ENCODE measurements at places on chromosomes 4 and X.

GRCh38 chrX:39855748-39856129 is 242.0 kb downstream of the BCOR start:
- no peaks in the 10 kb centered on the region for H3K4me1 ChIP-seq
- no peak for DNase-seq
- H3K27me3 ChIP-seq: no peaks in the 10 kb centered on the region

DNA sequence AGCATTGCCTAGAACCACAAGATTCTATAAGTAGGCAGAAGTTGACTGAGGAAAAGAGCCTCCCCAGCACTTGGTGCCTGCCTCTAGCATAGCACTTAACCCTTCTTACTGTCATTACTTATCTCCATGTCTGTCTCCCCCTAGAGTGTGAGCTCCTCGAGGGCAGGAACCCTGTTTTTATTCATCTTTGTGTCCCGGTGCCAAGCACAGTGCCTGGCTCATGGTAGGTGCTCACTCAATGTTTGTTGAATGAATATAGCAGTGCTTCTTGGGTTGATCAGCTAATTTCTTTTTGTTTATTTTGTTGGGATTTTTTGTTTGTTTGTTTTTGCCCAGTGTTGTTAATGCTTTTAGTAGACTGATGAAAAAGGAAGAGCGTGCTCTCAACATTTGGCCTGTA is 30.3 kb downstream of the KLF3 start:
- no peaks in the 10 kb centered on the region for H3K27me3 ChIP-seq

DNA sequence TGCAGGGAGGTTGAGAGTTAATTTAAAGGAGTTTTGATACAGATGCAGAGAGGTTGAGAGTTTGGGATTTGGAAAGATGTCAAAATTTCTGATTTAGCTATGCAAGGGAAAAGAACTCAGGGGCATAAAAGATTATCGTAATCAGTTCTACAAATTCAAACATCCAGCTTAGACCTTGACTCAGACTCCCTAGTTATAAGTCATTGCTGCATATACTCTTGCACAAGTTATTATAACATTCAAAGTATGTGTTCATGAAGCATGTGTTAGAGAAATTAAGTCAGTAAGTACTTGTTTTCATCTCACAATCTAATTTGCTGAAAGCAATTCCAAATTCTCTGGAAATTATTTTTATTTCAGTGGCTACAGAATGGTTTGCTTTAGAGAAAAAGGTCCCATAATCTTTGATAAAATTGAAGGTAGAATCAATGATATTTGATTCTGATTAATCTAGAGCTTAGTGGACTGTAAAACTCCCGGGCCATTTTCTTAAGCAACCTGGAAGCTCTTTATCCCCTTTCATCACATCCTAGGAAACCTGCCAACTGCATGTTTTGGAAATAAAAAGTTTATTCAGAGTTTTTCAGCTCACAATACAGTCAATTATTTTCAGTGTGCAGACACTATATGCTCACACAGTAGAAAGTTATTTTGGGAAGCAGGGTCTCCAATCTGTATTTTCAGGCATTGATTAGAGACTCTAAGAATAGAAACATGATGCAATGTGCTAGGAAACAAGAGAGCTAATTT is 132.9 kb upstream of the SPANXC start:
- H3K27me3 ChIP-seq: no peaks in the 10 kb centered on the region
- H3K36me3 ChIP-seq: no peaks in the 10 kb centered on the region
- H3K4me1 ChIP-seq: no peaks in the 10 kb centered on the region
- no peak overlapping the region for H3K4me3 ChIP-seq

GRCh38 chr4:185761352-185762235 is 50.4 kb downstream of the SORBS2 start:
- H3K4me1 ChIP-seq: no peaks in the 10 kb centered on the region
- DNase-seq: no peak
- H3K27ac ChIP-seq: peak overlapping the region; percentile 20

DNA sequence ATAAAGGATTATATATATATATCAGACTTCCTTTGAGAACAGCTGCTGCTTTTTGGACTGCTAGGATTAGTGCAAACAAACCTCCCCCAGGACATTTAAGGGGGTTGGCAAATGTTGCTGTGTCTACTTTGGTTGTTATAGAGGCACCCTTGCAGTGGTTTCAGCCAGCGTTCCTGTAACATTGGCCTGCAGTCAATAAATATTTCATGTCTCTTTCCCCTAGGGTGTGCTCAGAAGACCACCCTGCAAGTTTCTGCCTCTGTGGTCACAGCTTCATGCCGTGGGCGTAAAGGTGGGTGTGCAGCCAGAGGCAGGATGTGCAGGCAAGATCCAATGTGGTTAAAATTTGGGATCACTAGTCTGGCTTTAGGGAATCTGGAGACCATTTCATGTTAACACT is 28.9 kb downstream of the FGF5 start:
- H3K27ac ChIP-seq: no peak overlapping the region
- no peak for DNase-seq
- no peaks in the 10 kb centered on the region for H3K36me3 ChIP-seq
- H3K27me3 ChIP-seq: no peaks in the 10 kb centered on the region
- H3K4me3 ChIP-seq: no peak overlapping the region
- peaks cover 6% of the 10 kb centered on the region for H3K4me1 ChIP-seq

GRCh38 chrX:105451401-105451800 is 230.9 kb upstream of the TEX13A start:
- DNase-seq: no peak
- H3K4me1 ChIP-seq: no peaks in the 10 kb centered on the region
- H3K36me3 ChIP-seq: no peaks in the 10 kb centered on the region
- H3K27me3 ChIP-seq: no peaks in the 10 kb centered on the region
- H3K4me3 ChIP-seq: no peak overlapping the region

DNA sequence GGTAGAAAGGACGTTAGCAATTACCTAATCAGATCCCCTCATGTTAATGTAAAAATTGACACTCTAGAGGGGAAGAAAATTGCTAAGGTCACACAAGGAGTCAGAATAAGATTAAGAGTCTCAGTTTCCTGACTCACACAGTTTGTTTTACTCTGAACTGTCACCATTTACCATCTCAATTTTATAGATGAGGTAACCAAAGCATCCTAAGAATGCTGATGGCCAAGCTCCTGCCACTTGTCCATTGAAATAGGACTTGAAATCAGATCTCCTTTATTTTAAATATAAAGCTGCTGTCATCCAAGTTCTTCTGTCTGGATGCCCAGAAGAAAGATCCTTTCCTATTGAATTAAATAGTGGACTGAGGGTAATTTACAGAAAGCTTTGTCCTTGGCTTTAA is 114.8 kb upstream of the VAMP7 start:
- no peak overlapping the region for H3K4me3 ChIP-seq
- no peak overlapping the region for H3K27ac ChIP-seq
- no peak for DNase-seq

DNA sequence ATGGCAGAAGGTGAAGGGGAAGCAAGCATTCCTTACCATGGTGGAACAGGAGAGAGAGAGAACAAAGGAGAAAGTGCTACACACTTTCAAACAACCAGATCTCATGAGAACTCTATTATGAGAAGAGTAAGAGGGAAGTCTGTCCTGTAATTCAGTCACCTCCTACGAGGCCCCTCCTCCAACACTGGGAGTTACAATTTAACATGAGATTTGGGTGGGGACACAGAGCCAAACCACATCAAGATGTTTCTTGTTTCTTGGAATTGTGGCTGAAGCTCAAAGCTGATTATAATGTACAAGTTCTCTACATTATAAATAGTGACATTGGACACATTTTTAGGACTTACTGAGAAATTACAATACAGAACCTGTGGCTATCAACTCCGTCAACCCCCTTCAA is 29.5 kb upstream of the TAPT1 start:
- H3K36me3 ChIP-seq: peaks cover 6% of the 10 kb centered on the region
- H3K4me3 ChIP-seq: no peak overlapping the region
- no peak overlapping the region for H3K27ac ChIP-seq
- DNase-seq: no peak
- H3K4me1 ChIP-seq: peaks cover 17% of the 10 kb centered on the region

DNA sequence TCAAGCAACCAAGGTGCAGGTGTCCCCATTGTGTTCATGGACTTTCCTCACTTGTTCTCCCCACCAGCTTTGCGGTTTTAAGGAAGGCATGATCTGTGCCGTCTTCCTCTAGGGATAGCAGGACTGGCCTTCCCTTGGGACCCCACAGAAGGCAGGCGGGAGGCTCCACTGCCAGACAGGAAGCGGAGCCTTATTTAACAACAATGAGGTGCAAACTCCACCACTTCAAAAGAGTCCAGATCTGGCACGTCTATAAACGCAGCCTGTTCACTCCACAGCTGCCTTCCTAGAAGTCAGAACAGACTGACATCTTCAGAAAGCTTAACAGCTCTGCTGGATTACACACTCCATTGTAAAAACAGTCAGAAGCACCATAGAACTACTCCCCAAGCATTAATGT is 1.7 kb upstream of the GPR143 start:
- no peak for DNase-seq
- no peaks in the 10 kb centered on the region for H3K4me1 ChIP-seq
- no peaks in the 10 kb centered on the region for H3K36me3 ChIP-seq
- no peak overlapping the region for H3K27ac ChIP-seq
- no peak overlapping the region for H3K4me3 ChIP-seq

DNA sequence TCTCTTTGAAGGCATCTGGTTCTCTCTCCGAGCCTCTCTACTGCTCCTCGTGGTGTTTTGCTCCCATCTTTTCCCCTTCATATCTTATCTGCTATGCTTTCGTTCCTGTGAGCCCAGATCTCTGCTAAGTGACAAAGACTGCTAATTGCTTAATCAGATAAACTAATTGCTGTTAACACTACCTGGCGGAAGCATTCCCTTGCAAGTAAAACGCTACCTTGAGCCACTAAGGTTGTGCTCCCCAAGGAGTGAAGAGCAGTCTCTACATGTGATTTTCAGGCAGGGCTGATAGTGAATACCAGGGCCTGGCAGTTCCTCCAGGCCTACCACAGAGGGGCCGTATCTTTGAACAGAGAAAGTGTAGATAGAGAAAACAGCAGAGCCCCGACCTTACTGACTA is 244.0 kb upstream of the GATB start:
- DNase-seq: no peak
- no peaks in the 10 kb centered on the region for H3K4me1 ChIP-seq
- H3K36me3 ChIP-seq: no peaks in the 10 kb centered on the region
- no peaks in the 10 kb centered on the region for H3K27me3 ChIP-seq

DNA sequence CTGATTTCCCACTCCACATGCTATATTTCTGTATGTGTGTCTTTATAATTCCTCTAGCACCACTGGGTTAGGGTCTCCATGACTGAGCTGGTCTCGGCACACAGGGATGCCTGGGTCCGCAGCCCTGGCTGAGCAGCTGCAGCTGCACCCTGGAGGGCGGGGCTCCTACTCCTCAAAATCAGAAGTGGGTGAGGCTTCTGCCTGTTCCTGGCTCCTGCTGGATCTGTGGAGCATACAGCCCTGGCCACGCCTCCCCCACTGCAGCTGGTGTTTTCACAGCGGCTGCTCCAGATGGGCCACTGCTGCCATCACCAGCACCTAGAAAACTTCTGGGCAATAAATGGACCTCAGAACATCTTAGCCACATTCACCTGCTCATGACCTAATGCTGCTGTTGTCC is 30.9 kb downstream of the SPCS3 start:
- H3K27me3 ChIP-seq: no peaks in the 10 kb centered on the region
- H3K4me1 ChIP-seq: no peaks in the 10 kb centered on the region
- no peak overlapping the region for H3K27ac ChIP-seq

DNA sequence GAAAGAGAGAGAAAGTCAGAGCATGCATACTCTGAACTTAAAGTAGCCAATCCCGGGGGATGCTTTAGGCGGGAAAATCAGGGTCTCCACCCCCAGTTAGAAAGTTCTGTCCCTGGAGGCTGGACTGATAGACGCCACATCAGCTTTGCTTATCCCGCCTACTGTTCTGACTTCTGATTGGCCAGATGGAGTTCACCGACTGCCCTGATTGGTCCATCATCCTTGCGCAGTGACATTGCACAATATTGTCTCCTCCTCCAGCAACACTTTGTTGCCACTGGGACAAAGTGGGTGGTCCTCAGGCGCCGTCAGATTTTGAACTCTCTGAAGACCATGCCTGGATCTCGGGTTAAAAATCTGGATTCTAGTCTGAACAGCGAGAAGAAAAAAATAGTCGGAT is 50.3 kb downstream of the SSX3 start:
- H3K4me3 ChIP-seq: no peak overlapping the region
- no peak overlapping the region for H3K27ac ChIP-seq
- no peak for DNase-seq
- H3K27me3 ChIP-seq: no peaks in the 10 kb centered on the region
- H3K36me3 ChIP-seq: no peaks in the 10 kb centered on the region
- no peaks in the 10 kb centered on the region for H3K4me1 ChIP-seq

GRCh38 chr4:88737307-88737941 is 39.8 kb upstream of the NAP1L5 start:
- H3K4me1 ChIP-seq: peaks cover 35% of the 10 kb centered on the region
- peaks cover 17% of the 10 kb centered on the region for H3K36me3 ChIP-seq
- no peaks in the 10 kb centered on the region for H3K27me3 ChIP-seq
- peak; percentile 82 for DNase-seq
- no peak overlapping the region for H3K4me3 ChIP-seq
